ENCODE measurements at places on chromosomes 7 and 10.

DNA sequence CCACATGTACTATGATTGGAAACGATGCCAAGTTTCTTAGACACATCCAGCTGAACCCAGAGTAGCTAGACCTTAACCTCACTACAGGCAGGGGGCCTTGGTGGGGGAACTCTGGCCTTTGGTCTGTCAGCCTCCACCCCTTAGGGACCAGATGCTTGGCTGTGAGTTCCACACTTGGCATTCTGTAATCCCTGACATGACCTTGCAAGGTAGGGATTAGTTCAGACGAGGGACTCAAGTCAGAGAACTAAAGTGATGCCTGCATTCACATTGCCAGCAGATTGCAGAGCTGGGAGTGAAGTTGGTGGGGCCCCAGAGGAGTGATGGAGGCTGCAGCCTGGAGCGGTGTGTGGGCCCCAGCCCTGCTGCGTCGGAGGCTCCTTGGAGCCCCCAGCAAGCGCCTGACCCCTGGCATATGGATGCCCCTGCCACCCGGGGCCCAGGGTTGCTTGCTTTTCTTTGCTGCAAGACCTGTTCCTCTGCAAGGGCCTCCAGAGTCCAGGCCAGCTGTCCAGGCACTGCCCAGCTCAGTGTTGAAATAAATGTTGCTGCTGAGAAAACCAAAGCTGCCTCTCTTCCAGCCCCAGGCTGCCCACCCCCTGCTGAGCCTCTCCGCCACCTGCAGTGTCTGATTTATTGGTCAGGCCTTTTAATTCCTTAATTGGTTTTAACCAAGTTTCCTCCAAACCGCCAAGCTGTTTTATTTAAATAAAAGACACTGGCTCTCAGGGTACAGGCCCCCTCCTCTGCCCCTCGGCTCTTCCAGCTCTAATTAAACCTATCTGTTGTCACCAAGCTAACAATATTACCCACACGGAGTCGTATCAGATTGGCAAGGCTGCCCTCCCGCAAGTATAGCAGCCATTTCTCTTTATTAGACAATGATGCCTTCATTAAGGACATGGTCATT is 4.7 kb downstream of the NPTX2 start:
- DNase-seq: no peak

DNA sequence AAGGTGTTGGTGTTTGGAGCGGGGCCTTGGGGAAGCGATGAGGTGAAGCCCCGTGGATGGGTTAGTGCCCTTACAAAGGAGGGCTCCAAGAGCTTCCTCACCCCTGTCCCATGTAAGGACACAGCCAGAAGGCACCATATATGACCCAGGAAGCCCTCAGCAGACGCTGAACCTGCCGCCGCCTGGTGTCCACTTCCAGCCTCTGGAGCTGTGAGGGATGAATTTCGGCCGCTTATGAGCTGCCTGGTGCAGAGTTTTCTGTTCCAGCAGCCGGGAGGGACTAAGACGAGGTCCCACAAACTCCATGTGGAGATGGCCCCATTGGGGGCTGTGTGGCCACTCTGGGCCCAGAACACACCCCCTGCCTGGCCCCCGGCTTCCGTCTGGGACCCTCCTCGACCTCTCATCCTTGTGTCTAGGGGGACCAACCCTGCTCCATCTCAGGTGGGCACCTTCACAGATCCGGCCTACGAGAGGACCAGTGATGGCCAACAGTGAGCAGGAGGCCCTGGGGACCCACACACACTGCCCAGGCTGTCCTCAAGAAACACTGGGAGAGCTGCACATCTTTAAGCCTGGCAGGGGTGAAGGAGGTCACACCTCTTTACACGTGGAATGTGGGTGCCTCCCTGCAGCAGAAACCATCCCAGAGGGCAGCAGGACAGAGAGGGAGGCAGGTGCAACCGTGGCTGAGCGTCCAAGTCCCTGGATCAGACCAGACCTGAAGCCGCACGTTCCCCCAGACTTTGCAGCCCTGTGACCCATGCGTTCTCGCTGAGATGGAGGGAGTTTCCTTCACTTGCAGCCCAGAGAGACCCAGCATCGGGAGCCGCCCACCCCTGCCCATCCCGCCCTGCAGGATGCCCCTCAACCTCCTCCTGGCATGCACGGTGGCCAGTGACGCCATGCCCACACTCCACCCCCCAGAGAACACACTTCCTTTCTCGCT is 96.1 kb downstream of the PDGFA start:
- no peak for DNase-seq

GRCh38 chr7:4882169-4883032 is 1.1 kb downstream of the RADIL start:
- DNase-seq: peak; percentile 88

DNA sequence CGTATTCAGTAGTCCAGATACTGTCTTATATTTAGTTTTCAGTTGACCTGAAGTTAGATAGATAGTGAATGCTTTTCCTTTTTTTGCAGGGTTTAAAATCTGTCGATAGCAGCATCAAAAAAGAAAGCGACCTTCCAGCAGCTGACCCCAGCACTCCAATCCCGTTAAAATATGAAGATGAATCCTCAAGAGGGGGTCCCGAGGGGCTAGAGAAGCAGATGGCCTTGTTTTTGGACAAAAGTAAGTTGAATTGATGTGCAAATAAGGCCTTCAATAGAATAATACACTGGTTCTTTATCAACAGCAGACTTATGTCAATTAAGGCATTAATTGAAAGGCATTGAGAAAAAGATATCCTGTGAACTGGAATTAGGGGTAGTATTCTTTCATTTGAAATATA is 18.7 kb downstream of the EDRF1 start:
- DNase-seq: no peak

- DNase-seq: no peak
Measured at GRCh38 chr7:51080216-51080615, 236.4 kb downstream of the COBL start.

GRCh38 chr7:156095908-156096539 is 283.8 kb upstream of the SHH start:
- DNase-seq: no peak

- DNase-seq: no peak
Measured at GRCh38 chr7:151687523-151688235, 168.0 kb upstream of the RHEB start.

DNA sequence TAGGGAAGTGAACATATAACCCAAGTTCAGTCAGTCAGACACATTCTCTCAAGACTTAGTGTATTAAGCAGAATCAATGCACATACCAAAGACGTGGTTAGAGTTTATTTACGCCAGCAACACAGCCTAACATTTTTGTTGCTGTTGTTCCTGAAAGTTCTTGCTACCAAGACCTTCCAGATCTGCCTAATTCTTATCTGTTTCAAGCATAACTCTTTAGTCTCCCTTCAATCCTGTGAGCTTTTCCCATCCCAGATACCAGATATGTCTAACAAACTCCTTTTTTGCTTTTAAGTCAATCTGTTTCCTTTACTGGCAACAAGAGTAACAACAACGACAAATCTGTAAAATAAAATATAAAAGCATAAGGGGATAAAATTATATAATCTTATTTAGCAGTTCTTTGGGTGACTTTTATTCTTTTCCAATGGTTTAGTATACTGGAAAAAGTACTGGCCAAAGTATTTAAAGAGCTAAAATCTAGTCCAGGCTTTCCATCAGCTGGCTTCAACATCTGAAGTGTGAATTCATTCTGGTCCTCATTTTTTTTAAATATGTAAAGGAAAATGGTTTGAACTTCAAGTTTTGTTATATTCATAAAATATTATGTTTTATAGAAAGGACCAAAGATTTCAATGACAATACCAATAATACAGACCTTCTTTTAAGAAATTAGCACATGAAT is 193.8 kb downstream of the IMMP2L start:
- DNase-seq: peak; percentile 14

GRCh38 chr7:5766321-5766761 is 15.1 kb downstream of the RNF216 start:
- DNase-seq: no peak

- DNase-seq: no peak
Measured at GRCh38 chr7:50446542-50446960, 3.6 kb downstream of the FIGNL1 start.

- DNase-seq: no peak
Measured at GRCh38 chr7:158050441-158050977, 537.1 kb downstream of the PTPRN2 start.

Measured in forelimb muscle (tissue), 1 donor.